ENCODE measurements at places on chromosomes 7 and 10.

- DNase-seq = no peak
Measured at GRCh38 chr7:14888962-14889361, 13.6 kb downstream of the DGKB start.

GRCh38 chr7:157657741-157658740 is 321.2 kb downstream of the DNAJB6 start:
- no peak for DNase-seq

GRCh38 chr10:112151524-112152039 is 32.0 kb downstream of the GPAM start:
- no peak for DNase-seq

- DNase-seq = no peak
Measured at GRCh38 chr10:103751667-103752290, 103.6 kb downstream of the SH3PXD2A start.

- no peak for DNase-seq
Measured at GRCh38 chr7:155340071-155340531, 42.4 kb downstream of the INSIG1 start.
